Upper lobe of right lung (tissue), 1 donor: ENCODE measurements at places on chromosomes 12 and 14.

- H3K27me3 ChIP-seq, result no peaks in the 10 kb centered on the region
- peaks cover 72% of the 10 kb centered on the region for H3K4me1 ChIP-seq
- no peak overlapping the region for H3K4me3 ChIP-seq
- no peaks in the 10 kb centered on the region for H3K36me3 ChIP-seq
- DNase-seq, result no peak
These were observed 5.7 kb downstream of the INF2 start for GRCh38 chr14:104694991-104695659.

DNA sequence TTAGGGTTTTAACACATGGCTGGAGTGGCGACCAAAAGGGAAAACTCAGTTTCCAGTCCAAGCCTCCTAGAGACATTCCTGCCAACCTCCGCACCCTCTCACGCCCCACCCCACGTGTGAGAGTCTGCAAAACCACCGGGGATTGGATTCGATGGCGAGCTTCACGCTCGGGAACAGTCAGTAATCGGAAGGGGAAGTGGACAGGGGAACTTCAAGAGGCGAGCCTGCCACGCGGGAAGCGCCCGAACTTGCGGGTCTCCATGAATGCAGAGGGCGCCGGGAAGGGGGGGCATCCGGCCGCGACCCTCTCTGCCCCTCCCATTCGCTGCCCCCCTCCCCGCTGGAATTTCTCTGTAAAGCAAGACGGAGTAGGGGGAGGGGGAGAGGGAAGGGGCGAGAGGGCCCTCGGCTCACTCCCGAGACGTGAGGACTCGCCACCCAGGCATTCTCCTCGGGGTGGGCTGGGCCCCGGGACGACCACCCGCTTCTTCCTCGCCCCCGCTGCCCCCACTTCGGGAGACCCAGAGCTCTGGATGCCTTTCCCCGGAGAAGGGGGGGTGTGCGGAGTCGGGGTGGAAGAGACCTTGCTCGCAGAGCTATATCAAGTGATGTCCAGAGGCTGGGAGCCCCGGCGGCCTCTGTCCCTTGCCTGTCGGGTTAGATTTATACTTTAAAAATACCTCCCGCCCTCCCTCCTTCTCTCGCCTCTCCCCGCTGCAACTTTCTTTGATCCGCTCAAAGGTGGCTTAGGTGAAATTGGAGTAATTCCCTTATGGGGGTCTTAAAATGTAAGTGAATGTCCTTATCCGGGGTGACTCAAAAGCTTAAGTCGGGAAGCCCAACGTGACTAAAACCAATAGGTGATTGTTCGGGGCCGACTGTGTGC, 2.5 kb upstream of the CCND2 start:
- peak overlapping the region; percentile 77 for H3K4me3 ChIP-seq
- peak overlapping the region; percentile 64 for H3K27ac ChIP-seq
- DNase-seq, result peak; percentile 78
- peaks cover 37% of the 10 kb centered on the region for H3K4me1 ChIP-seq
- no peaks in the 10 kb centered on the region for H3K36me3 ChIP-seq
- H3K27me3 ChIP-seq, result peaks cover 38% of the 10 kb centered on the region

- peaks cover 8% of the 10 kb centered on the region for H3K27me3 ChIP-seq
- DNase-seq, result no peak
- H3K4me1 ChIP-seq, result no peaks in the 10 kb centered on the region
- H3K36me3 ChIP-seq, result no peaks in the 10 kb centered on the region
- no peak overlapping the region for H3K27ac ChIP-seq
These were observed 34.5 kb upstream of the GPR132 start for GRCh38 chr14:105099778-105100177.

DNA sequence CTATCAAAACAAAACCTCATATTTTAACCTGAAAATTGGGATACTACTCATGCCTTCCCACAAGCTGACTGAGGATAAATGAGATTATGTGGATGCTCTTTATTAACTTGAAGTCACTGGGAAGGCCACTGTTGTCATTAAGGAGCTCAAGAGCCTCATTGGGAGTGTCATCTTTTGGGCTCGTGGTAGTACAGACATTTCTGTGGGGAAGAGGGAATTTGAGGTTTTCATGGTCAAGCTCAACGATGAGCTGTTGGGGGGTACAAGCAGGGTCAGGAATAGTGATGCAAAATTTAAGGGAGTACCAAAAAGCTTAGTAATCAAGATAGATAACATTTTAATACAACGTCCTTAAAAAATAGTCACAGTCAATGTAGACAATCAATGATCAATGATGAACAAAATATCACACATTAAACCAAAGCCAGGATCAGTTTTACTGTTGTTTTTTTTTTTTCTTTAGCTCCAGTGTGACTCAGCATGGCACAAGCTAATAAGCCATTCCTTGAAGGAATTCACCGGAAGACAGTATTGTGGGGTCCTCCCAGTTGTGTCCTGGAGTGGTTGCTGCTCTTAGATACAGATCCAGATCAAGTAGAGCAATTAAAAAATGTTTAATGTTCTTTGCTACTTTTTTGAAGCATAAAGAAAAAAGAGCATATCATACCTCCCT, 130.9 kb downstream of the C12orf75 start:
- no peaks in the 10 kb centered on the region for H3K36me3 ChIP-seq
- DNase-seq, result no peak
- no peaks in the 10 kb centered on the region for H3K27me3 ChIP-seq
- no peak overlapping the region for H3K4me3 ChIP-seq
- no peak overlapping the region for H3K27ac ChIP-seq

- no peaks in the 10 kb centered on the region for H3K27me3 ChIP-seq
- peaks cover 12% of the 10 kb centered on the region for H3K4me1 ChIP-seq
- H3K36me3 ChIP-seq, result no peaks in the 10 kb centered on the region
- H3K4me3 ChIP-seq, result peak overlapping the region; percentile 85
These were observed 1.0 kb upstream of the ADCY6 start for GRCh38 chr12:48789858-48790326.

DNA sequence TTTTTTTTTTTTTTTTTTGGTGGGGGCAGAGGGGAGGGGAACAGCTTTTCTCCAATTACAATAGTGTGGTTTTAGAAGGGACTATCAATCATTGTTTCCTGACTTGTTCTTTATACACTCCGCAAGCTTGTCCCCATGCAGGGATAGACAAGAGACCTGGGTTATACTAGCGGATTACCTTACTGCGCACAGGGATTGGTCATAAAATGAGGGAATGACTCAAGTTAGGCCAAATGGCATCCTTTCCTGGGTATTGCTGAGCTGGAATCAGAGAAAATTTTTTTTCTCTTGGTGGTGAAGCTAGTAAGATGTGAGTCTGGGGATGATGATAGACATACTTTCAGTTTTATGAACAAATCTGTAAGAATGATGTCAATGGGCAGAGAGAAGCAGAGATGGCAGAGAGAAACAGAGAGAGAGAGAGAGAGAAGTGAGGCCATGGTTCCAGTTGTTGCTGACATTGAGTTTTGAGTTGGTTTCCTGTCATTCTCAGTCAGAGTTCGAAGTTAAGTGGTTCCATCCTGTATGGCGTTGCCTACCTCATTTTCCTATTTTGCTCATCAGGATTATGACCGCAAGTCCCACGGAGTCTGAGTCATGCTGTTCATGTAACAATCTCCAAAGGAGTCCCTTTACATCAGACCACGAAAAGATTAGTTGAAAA, 59.1 kb upstream of the OTOGL start:
- no peaks in the 10 kb centered on the region for H3K27me3 ChIP-seq
- no peak overlapping the region for H3K27ac ChIP-seq
- DNase-seq, result no peak
- no peak overlapping the region for H3K4me3 ChIP-seq
- H3K4me1 ChIP-seq, result no peaks in the 10 kb centered on the region

DNA sequence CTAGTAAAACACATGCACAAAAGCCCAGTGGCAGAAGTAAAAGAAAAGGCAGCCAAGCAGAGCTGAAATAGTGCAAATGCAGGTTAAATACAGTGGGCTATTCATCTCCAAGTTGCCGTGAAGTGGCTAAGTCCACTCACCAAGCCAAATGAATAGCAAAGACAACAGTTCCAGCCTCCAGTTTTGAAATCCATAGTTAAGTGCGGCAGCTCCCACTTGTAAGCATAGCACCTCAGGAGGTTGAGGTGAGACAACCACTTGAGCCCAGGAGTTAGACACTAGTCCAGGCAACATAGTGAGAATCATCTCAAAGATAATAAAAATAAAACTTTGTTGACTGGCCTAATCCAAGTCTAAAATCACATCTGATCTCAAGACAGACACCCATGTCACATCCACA, 9.8 kb upstream of the PHLDA1 start:
- H3K27ac ChIP-seq, result no peak overlapping the region
- DNase-seq, result no peak
- no peaks in the 10 kb centered on the region for H3K4me1 ChIP-seq

DNA sequence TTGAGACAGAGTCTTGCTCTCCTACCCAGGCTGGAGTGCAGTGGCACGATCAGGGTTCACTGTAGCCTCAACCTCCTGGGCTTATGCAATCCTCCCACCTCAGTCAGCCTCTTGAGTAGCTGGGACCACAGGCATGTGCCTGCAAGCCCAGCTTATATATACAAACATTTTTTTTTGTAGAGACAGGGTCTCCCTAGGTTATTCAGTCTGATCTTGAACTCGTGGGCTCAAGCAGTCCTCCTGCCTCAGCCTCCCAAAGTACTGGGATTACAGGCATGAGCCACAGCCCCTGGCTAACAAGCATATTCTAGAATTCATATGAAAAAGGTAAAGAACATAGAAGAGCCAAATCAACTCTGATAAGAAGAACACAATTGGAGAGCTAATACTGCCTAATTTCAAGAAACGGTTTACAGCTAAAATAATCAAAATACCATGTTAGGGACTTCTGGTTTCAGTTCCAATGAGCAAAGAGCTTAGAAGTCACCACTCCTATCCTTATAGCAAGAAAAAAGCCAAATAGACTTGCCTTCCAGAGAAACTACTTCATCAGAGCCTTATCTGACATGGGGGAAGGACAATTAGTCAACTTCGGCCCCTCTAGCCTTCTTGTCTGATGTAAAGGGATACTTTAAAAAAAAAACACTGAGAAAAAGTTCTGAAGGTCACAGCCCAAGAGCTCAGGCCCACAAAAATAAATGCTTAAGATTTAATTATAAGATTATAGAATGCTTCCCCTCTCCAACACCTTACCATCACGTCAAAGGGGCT, 37.6 kb downstream of the TMEM116 start:
- H3K27ac ChIP-seq, result no peak overlapping the region
- H3K4me1 ChIP-seq, result no peaks in the 10 kb centered on the region
- no peaks in the 10 kb centered on the region for H3K36me3 ChIP-seq
- H3K27me3 ChIP-seq, result no peaks in the 10 kb centered on the region
- H3K4me3 ChIP-seq, result no peak overlapping the region

DNA sequence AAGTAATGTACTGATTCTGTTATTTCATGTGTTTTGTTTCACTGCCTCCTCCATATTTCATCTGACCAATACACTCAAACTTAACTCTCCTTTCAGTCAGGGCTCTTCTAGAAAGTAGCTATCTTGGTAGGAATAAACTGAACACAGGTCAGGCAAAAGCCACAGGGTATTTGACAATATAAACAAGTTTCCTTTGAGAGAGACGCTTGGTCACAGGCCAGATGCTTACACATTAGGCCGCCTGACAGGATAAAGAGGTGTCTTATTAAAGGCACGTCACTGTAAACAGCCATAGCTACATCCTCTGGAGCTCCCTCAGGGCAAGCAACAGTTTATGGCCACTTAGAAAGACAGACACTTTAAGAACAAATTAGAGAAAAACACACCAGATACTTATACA, 607.5 kb downstream of the SLC6A15 start:
- H3K4me3 ChIP-seq, result no peak overlapping the region
- H3K27me3 ChIP-seq, result no peaks in the 10 kb centered on the region
- no peak overlapping the region for H3K27ac ChIP-seq
- H3K36me3 ChIP-seq, result no peaks in the 10 kb centered on the region

- H3K36me3 ChIP-seq, result no peaks in the 10 kb centered on the region
- no peaks in the 10 kb centered on the region for H3K27me3 ChIP-seq
- H3K27ac ChIP-seq, result no peak overlapping the region
These were observed 36.8 kb upstream of the ALG10B start for GRCh38 chr12:38279756-38280155.

GRCh38 chr12:56188131-56188777, 1.0 kb downstream of the SMARCC2 start:
- H3K27me3 ChIP-seq, result no peaks in the 10 kb centered on the region
- peaks cover 25% of the 10 kb centered on the region for H3K4me1 ChIP-seq
- DNase-seq, result no peak
- peak overlapping the region; percentile 82 for H3K4me3 ChIP-seq
- peak overlapping the region; percentile 77 for H3K27ac ChIP-seq
- peaks cover 36% of the 10 kb centered on the region for H3K36me3 ChIP-seq

GRCh38 chr12:111404362-111405148, 1.2 kb upstream of the SH2B3 start:
- no peak for DNase-seq
- H3K4me1 ChIP-seq, result peaks cover 49% of the 10 kb centered on the region
- peak overlapping the region; percentile 88 for H3K4me3 ChIP-seq
- H3K27me3 ChIP-seq, result no peaks in the 10 kb centered on the region

- H3K27ac ChIP-seq, result no peak overlapping the region
- H3K36me3 ChIP-seq, result no peaks in the 10 kb centered on the region
- DNase-seq, result no peak
- no peak overlapping the region for H3K4me3 ChIP-seq
These were observed 6.6 kb upstream of the PARP11 start for GRCh38 chr12:3879846-3880245.

- H3K4me1 ChIP-seq, result peaks cover 13% of the 10 kb centered on the region
- no peak for DNase-seq
- H3K27ac ChIP-seq, result no peak overlapping the region
- no peaks in the 10 kb centered on the region for H3K36me3 ChIP-seq
These were observed 101.1 kb upstream of the PLEKHG7 start for GRCh38 chr12:92601680-92602079.

- H3K27me3 ChIP-seq, result no peaks in the 10 kb centered on the region
- peaks cover 11% of the 10 kb centered on the region for H3K4me1 ChIP-seq
These were observed 114.2 kb upstream of the ARHGAP5 start for GRCh38 chr14:31962920-31963319.

DNA sequence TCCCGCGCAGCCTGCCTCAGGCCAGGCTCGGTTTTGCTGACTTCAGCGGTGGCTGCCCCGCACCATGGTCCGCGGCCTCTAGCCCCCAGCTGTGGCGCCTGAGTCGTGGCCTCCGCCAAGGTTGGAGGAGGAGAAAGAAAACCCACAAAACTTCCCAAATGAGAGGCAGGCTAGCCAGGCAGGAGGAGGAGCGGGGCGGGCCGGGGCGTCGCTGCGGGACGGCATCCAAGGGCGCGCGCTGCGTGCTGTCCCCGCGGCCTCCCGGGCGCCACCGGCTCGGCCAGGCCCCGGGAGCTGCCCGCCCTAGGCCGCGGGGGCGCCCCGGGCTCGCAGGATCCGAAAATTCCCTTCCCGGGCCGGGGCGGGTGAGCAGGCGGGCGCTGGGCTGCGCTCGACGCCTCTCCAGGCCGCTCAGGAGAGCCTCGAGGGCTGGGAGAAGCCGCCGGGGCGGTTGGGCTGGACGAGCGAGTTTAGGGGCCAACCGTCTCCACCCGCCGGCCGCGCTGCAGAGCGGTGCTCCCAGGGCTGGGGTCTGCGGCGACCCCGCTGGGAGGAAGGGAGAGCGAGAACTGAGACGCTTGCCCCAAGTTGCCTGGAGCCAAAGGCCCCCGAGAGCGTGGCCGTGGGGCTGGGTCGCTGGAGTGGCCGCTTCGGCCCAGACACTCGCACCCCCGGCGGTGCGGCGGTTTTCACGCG, at the start of gene EFS:
Gene EFS (minus strand): TSS at position 137 of the 696 bp plus-strand sequence. CDS start 147 bp downstream, outside the sequence.
- peaks cover 9% of the 10 kb centered on the region for H3K27me3 ChIP-seq
- no peaks in the 10 kb centered on the region for H3K36me3 ChIP-seq
- DNase-seq, result no peak
- peaks cover 16% of the 10 kb centered on the region for H3K4me1 ChIP-seq

GRCh38 chr14:89356927-89357326, 60.1 kb downstream of the FOXN3 start:
- H3K36me3 ChIP-seq, result no peaks in the 10 kb centered on the region
- no peak for DNase-seq
- H3K27me3 ChIP-seq, result no peaks in the 10 kb centered on the region
- H3K4me3 ChIP-seq, result no peak overlapping the region
- H3K4me1 ChIP-seq, result peaks cover 10% of the 10 kb centered on the region

GRCh38 chr12:131647667-131648066, 63.2 kb upstream of the SFSWAP start:
- no peaks in the 10 kb centered on the region for H3K27me3 ChIP-seq
- H3K27ac ChIP-seq, result no peak overlapping the region
- DNase-seq, result no peak
- no peaks in the 10 kb centered on the region for H3K36me3 ChIP-seq
- no peaks in the 10 kb centered on the region for H3K4me1 ChIP-seq
